Muscle of back (tissue), 13 donors: ENCODE measurements at places on chromosomes 5 and 9. TPM values are rescaled to one million over a fixed set of nuclear protein-coding genes. Genes with fewer than 3 reads are reported as not detected.

DNA sequence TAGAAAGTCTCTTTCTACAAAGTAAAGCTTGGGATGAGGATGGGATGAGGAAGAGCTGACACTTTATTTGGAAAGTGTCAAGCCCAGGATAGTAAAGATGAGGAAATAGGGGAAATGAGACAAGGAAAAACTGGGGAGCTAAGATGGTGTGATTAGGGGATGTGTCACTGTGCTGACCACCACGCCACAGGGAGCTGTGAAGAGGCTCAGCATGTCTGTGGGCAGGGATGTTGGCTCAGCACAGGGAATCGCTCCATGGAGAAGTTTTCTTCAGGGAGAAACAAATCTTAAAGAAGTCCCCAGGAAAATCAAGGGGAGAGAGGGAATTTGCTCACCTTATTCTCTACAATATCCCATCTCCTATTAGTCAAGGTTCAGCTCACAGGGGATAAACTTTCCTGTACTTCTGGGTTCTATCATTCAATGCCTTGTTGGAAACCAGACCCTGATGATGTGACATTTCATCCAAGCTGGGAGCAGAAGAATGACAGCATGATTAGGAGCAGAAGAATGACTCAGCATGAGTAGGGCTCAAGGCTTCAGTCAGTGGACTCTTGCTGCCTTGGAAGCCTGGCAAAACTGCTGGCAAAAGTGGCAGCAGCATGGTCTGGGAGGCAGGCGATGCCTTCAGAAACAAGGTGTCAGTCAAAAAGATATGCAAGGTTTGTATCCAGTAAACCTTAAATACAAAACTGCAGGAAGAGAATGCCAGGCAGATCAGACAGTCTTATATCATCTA is 4.9 kb downstream of the HSPB3 start:
- DNase-seq = no peak

DNA sequence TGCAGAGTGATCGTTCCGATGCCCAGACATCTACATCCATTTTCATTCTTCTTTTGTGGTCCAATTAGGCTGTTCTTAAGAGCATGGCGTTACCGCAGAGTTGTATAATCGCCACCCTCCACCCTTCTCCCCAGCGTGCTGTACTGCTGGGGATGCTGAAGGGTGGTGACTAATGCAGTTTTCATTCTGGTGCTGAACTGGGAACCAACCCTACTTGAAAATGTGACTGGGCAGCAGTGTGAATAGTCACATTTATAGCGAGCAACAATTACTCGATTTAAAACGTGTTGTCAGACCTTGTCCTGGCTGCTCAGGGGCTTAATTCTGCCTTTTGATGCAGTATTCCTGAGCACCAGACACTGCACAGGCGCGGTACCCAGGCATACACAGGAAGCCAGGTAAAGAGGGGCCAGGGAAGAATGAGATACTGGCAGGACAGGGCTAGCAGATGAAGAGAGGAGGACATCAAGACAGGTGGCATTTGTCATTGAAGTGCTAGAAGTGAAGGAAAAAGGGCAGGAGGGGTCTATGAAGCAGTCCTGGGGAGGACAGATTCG is 719 bp upstream of the ISCA1 start:
- DNase-seq = no peak

DNA sequence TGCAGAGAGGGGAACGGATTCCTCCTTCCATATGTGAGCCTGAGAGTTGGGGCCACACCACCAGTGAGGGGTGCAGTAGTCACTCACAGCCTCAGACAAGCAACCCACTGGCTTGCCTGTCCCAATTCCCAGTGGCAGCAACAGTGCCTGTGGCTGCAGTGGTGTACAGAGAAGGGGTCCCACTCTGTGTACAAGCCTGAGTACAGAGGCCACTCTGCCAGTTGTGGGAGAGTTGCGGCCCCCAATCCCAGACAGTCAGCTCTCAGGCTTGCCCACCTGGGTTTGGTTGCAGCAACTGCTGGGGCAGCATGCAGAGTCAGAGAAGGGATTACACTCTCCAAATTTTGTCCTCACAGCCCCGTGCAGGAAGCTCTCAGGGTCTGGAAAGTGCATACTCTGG is 133.2 kb upstream of the RFX3 start:
- no peak for DNase-seq

DNA sequence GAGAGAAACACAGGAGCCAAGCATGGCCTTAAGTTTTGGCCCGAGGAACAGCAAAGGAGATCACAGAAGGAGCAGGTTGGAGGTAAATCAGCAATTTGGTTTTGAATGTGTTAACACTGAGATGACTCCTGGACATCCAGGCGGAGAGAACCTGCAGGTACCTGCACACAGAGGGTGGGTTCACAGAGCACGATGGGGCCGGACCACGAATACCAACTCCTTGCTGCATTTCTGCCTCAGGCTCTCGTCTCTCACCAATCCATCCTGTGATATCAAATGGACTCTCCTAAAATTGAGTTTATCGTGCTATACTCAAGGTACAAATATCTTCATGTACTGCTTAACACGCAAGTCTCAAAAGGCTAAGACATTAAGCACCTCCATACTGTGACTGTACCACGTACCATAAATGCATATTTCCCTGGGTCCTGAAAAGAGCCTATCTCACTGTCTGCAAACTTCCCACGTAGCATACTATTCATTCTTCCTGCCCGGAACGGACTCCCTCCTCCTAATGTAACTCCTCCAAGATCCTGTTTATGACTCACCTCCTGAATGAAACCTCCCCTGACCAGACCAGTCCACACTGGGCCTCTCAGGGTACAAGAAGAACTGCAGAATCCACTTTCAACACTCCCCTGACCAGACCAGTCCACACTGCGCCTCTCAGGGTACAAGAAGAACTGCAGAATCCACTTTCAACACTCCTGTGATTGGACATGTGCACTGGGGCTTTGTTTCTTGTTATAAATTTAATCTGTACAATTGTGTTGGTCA is 380.8 kb upstream of the RFX3 start:
- DNase-seq = peak; percentile 73

DNA sequence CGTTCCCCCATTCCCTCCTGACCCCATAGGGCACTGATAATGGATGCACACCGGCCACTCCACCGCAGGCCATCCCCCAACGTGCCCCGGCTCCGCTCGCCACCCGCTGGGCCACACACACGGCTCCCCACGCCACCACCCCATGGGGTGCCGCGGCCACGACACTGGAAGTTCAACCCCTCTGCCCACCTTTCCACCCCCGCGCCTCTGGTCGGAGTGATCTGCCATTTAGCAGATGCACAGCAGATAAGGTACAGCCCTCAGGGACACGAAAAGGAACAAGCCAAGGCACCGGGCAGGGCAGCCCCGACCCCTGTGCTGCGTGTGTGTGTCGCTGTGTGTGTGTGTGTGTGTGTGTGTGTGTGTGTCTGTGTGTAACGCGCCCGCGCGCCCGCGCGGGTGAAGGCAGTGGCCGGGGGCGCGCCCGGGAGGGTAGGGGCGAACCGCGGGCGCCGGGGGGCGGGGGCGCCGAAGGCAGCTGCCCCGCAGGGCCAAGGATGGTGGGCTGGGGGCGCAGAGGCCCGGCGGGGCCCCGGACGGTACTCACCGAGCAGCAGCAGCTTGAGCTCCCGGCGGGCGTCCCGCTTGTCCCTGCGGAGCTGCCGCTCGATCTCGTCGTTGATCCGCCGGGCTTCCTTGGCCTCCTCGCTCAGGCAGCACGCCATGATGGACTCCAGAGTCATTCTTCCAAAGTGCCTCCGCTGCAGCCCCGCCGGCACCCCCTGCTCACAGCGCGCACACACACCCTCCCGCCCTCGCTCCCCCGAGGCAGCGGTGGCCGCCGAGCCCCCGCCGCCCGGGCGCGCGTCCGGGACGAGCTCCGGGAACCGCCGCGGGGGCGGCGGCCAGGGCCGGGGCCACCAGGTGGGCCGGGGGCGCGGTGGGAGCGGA is 813 bp downstream of the GNAQ start:
- DNase-seq = peak; percentile 67

DNA sequence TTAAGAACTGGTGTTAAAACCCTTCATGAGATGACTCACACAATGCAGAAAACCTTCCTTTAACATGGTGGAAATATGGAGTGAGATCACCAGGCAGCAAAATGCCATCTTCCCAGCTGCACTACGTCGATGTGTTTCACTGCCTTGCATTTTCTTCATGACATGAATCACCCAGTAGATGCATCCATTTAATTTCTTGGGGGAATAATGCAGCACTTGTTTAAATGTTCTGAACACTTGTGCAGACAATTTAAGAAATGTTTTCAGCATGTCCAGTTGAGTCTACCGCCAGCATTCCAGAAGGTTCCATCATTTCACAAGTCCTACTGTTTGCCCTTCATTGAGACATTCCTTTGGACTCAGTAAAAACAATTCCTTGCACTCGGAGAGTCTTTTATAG is 81.6 kb downstream of the ADAMTS16 start:
- no peak for DNase-seq

DNA sequence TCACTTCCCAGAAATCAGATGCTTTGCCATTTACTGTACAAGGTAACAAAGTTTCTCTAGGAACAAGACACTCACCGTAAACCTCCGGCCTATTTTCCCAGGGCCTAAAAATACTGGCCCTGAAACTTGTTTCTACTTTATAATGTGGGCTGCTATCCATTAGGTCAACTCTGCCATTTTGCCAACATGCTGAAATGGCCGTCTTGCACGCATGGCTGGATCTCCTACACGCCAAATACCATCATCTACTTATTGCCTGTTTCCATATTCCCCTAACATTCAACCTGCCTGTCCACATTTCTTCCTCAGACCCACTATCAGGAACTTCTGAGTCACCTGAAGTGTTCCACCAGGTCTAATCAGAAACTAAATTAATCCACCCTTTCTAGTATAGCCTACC is 4.7 kb downstream of the TBCA start:
- DNase-seq = no peak

DNA sequence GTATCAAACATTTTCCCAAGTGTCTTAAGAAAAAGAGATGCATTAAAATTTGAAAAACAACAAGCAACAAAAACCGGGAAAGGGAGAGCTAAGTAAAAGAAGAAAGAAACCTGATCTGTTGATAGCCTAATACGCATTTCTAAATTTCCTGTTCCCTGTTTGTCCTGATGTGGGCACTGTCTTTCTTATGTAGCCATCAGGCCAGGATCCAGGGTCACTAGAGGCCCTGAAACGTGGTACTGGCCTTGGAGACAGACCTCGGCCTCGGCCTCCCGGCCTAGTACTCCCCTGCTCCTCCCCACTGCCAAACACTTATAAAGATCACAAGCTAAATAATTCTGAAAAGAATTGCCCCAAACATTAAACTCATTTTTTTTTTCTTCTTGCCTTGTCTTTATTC is 547.2 kb downstream of the IRX1 start:
- no peak for DNase-seq

GRCh38 chr5:31884896-31885295 is 246.0 kb downstream of the PDZD2 start:
- DNase-seq = no peak

DNA sequence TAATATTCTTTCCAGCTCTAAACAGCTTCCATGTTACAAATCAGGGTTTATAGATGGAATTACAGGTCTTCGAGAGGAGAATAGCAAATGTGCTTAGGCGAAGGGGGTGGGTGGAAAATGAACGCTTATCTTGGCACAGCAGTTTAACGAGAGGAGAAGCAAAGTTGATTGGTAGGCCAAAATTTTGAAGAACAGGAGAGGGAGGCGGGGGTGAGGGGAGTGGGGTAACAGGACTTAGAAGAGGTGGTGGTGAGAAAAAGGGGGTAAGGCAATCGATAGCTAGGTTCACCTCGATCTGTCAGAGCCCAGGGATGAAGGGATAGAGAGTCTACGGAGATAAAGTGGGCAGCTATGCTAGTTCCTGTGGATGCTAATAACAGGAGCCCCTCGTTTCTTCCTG is 764 bp downstream of the ANKRA2 start:
- peak; percentile 21 for DNase-seq

DNA sequence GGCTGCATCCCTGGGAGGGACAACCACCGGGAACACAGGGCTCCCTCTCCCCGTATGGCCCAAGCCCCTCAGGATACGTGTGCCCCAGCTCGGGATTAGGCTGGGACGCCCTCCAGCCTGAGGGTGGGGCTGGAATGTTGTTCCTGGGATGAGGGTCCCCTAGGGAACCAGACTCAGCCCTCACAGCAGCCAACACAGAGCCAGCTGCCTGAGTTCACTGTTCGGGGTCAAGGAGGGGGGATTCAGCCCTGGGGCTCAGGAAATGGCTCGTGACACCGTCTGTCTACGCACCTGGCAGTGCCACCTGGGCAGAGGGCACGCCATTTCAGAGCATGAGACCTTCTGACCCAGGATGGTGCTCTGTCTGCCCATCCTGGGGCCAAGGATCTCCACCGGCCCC is 8.9 kb downstream of the RNF44 start:
- DNase-seq = peak; percentile 58

DNA sequence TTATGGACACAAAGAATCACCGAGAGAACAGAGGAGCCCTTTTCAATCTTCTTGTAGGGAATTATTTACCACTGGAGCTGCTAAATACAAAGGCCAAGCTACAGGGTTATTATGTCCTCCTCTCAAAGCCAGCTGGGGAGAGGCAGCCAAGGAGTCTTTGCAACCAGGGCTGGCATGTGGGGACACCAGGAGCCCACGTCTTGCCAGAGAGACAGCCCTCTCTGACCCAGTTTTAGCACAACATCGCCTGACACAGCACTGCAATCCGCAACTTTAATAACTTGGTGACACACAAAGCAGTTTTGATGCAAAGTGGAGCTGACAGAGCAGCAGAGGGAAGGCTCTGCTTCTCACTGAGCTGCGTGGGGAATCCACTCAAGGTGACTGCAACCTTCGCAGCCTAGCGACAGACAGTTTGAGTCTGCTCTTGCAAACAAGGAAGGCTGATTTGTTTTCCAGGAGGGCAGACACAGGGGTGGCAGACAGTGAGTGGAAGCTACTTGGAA is 33.6 kb downstream of the TLR4 start:
- DNase-seq = no peak

- DNase-seq = no peak
Measured at GRCh38 chr5:96124589-96124988, 162.9 kb upstream of the ELL2 start.

DNA sequence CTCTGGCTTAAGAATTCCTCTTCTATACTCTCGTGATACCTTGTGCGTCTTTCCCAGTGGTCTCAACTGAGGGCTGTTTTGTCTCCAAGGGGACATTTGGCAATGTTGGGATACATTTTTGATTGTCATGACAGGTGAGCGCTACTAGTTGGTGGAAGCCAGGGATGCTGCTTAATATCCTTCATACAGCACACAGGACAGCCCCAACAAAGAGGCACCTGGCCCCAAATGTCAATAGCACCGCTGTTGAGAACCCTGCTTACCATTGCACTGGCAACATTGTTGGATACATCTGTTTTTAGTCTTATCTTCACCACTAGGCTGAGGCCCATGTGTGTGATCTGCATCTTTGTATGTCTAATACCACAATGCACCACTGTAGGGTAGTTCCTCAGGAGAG is 114.1 kb downstream of the C9orf152 start:
- DNase-seq = no peak

GRCh38 chr5:170449232-170449631 is 54.6 kb upstream of the KCNIP1 start:
- DNase-seq = no peak

DNA sequence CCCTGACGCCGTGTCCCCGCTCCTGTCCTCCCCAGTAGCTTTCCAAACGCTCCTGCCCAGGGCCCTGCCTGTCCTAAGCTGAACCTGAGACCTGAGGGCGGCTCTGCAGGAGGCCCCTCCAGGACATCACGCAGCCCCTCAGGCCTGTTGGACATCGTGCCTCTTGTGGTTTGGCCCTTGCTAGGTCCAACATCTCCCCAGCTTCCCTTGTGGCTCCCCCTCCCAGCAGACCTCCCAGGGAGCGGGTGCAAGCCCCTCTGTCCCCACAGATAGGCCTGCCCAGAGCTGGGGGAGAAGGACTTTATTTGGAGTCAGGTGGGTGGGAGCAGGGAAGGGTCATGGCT is 4.1 kb downstream of the OBP2B start:
- no peak for DNase-seq

ADAMTS12 gene
- polyA plus RNA-seq = 25.8 TPM

LCN12 gene
- 0.25 TPM for polyA plus RNA-seq

ZNF618 gene
- polyA plus RNA-seq = 13.9 TPM

PPP2R2B gene
- polyA plus RNA-seq = 4.2 TPM

TEX10 gene
- polyA plus RNA-seq = 22.9 TPM
